ENCODE measurements at places on chromosomes 16 and 17. TPM values are rescaled to one million over a fixed set of nuclear protein-coding genes. Genes with fewer than 3 reads are reported as not detected.

DNA sequence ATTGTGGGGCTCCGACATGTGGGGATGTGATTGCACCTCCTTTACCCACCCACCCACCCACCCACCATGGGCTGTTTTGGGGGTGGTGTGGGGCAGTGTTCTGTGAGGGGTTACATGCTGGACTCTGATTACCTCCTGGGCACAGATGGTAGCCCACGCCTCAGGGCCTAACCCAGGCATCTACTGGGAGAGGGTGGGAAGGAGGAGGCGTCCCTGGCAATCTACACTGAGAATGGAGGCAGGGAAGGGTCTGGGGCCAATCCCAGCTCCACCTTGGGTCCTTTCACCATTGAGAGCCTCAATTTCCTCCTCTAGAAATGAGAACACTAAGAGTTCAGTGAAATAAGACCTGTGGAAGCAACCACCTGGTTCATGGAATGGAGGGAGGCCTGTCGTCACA is 11.7 kb upstream of the DOK4 start:
- DNase-seq: no peak

- no peak for DNase-seq
These were observed 11.0 kb upstream of the ZNHIT3 start for GRCh38 chr17:36475346-36475970.

GRCh38 chr17:18042983-18043382 is 3.8 kb downstream of the GID4 start:
- no peak for DNase-seq

- DNase-seq: no peak
These were observed 34.5 kb downstream of the USP7 start for GRCh38 chr16:8929086-8929748.

GRCh38 chr17:36511216-36511615 is 23.5 kb downstream of the MYO19 start:
- DNase-seq: no peak

DNA sequence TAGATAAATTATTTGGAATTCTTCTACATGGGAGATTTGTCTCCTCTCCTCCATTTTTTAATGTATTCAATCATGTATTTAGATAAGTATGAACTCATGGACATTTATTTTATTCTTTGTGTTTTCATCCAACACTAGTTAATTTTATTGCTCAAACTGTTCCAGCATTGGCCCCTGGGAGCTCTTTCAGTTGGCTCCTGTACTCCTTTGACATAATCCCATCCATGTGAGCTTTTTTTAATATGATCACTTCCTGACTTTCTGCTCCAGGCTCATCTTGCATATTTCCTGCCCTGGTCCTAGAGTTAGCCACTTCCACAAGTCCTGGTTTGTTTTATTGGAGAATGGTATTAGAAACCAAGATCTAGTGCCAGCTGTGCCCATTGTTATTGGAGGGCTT is 419.0 kb upstream of the CDH11 start:
- peak; percentile 42 for DNase-seq

DNA sequence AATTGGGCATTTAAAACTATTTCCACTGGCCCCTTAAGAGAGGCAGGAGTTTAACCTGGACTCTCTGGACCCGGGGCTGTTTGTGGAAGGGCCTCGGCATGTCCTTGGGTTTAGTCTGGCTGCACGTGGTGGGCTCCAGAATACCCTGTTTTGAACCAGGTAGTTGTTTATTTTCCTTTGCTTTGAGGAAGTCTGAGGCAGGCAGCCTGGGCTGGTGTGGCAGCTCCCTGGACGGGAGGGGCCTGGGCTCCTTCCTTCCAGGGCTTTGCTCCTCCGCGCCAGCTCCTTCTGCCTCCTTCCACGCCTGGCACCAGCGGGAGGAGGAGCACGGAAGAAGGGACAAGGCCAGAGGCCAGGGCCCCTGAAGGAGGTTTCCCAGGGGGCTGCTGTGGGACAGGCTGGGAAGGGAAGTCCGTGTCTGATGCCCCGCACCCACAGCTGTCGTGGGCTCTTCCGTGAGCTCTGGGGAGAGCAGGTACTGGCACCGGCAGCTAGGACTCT is 15.5 kb downstream of the BANP start:
- DNase-seq: no peak

DNA sequence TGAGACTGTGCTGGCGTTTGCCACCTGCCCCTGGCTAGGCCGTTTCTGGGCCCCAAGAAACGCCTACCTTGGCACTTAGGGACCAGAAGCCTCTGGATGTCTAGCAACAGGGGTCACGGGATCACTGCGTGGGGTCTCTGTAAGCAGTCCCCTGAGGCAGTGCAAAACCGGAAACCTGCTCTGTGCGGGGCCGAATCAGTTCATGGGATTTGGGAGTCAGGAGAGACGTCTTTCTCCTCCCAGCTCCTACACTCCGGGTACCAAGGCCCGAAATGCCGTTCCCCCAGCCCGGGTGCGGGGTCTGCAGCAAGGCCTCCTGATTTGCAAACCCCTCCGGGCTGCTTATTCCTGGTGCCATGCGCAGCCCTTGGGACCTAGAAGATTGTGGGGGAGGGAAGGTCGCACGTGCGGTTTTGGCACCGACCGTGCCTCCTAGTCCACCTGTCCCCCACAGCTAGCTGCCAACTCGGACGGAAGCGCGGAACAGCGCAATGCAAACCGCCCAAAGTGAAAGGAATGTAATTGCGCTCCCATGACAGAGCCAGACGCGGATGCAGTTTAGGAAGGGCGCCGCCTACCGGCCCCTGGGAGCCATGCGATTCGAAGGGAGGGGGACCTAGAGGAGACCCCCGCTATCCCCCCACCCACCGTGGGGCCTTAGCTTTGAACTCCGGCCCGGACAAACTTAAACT is 6.5 kb downstream of the IRX5 start:
- no peak for DNase-seq

DNA sequence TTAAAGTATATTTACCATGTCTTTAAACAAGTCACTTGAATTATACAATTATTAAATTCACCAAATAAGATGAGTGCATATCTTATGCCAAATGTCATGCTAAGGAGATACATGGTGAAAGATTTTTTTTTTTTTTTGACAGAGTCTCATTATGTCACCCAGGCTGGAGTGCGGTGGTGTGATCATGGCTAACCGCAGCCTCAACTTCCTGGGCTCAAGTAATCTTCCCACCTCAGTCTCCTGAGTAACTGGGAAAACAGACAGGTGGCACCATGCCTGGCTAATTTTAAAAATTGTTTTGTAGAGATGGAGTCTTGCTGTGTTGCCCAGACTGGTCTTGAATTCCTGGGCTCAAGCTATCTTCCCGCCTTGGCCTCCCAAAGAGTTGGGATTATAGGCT is 149.0 kb upstream of the GOT2 start:
- no peak for DNase-seq

GRCh38 chr16:51640196-51640595 is 489.1 kb upstream of the SALL1 start:
- DNase-seq: no peak

- DNase-seq: no peak
These were observed 75.8 kb upstream of the ZNF469 start for GRCh38 chr16:88306860-88307545.

- DNase-seq: no peak
These were observed 36.7 kb downstream of the NOG start for GRCh38 chr17:56630202-56630601.

GRCh38 chr16:52872731-52873130 is 180.0 kb downstream of the CHD9NB start:
- no peak for DNase-seq

DNA sequence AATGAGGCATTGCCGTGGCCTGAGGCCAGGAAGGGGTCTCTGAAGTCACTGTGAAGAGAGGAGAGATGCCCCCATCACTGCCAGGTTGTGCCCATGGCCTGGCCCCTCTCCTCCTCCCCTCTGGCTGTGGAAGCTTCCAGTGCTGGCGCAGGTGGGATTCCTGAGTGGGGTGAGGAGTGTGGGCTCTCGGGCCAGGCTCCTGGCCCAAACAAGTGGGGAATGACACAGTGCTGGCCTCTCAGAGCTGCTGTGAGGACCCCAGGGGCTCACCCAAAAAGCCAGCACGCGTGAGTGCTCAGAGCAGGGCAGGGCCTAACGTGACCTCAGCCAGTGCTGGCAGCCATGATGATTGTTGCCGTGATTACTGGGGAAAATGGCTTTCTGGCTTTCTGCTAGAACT is 53.5 kb upstream of the MTSS2 start:
- no peak for DNase-seq

DNA sequence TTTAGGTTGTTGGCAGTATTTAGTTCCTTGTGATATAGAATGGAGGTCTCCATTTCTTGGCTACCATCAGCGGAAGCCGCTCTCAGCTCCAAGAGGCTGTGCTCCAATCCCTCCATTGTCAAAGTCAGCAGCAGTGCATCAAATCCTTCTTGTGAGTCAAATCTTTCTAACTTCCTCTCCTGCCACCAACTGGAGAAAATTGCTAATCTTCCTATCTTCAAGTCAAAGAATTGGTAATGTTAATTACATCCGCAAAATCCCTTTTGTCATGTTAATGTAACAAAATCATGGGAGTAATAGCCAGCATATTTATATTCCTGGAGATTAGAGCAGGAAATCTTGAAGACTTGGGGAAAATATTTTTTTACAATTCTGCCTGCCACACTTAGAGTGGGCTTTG is 436.4 kb upstream of the DYNLRB2 start:
- DNase-seq: no peak

GRCh38 chr17:20008242-20009051 is 712 bp upstream of the SPECC1 start:
- DNase-seq: no peak

DNA sequence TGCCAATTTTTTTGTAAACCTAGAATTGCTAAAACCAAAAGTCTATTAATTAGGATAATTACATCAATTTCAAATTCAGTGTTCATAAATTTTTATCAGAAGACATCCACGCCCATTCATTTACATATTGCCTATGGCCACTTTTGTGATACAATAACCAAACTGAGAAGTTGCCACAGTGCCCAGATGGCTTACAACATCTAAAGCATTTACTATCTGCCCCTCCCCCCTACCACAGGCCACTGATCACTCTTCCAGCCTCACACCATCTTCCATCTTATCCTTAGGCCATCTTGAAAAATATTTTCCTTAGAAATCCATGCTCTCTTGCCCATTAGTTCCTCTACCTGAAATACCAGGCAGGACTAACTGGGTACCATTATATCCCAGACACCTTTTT is 6.3 kb upstream of the PRKAR1A start:
- no peak for DNase-seq

GRCh38 chr16:85258629-85259028 is 146.4 kb upstream of the CIBAR2 start:
- no peak for DNase-seq

DNA sequence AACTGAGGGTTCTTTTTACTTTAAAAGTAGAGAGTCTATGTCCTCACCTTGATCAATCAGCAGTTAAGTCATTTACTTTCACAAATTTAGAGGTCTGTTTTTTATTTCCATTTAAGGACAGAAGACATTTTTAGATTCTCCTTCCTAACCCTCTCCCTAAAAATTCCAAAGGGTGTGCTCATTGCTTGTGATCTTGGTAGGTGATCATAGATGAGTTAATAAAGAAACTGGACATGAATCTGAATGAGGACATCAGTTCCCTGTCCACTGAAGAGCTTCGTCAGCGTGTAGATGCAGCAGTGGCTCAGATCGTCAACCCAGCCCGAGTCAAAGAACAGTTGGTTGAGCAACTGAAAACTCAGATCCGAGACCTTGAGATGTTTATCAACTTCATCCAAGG is 8.8 kb downstream of the RUNDC1 start:
- no peak for DNase-seq

GRCh38 chr17:19343671-19344151 is 18.8 kb downstream of the B9D1 start:
- no peak for DNase-seq

DNA sequence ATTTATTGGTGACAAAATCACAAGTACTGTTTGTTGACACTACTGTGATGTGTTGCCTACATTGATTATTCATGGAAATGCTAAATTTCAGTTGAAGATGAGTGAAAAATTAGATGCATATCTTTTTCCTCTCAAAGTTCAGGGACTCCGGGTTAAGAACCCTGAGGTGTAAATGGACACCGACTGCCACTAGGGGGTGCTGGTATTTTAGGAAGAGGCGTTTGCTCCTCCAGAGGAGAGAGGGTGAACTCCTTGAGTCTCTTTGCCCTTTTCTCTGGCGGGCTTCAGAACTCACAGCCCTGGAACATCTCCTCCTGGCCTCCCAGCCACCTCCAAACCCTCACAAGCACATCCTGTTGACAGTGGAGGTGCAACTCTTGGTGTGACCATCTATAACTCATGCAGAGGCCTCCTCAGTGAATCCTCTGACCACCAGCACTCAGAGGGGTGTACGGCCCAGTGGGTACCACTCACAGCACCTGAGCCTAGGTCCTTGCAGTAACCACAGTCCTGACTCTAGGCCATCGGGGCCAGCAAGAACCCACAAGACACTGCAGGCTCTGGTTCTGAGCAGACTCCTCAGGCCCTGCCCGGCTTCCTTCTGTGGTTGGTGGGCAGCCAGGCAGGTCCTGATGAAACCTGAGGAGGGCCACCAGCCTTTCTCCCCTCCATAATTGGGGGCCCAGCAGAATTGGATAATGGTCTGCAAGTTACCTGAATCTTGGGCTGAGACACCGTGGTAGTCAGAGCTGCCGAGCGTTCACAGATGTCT is 26.2 kb upstream of the PIK3R5 start:
- peak; percentile 53 for DNase-seq

- no peak for DNase-seq
These were observed 680.3 kb upstream of the SOX9 start for GRCh38 chr17:71440513-71440912.

GRCh38 chr17:78379131-78379491 is 662 bp downstream of the PGS1 start:
- DNase-seq: no peak

DNA sequence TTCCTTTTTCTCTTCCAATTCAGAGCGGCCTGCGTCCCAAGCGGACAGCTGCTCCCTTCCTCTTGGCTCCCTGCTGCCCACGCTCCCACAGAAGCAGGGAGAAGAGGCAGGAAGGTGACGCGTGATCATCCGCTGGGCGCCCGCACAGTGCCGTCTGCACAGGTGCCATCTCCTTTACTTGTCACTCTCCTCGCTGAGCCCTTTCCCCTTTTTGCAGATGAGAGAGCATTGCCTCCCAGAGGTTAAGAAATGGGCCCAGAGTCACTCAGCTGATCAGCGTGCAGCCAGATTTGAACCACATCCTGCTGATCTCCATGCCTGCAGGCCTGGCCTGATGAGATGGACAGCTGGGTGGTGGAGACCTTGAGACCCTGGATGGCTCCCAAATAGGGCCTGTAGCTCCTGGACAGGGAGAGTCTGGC is 299.8 kb downstream of the SEC14L1 start:
- DNase-seq: no peak

- no peak for DNase-seq
These were observed 63.3 kb upstream of the HSBP1 start for GRCh38 chr16:83744441-83744981.

HSD11B2 gene
- 12.5 TPM for polyA plus RNA-seq

SIAH1 gene
- polyA plus RNA-seq: 28.2 TPM

TPSD1 gene
- not detected for polyA plus RNA-seq

KRT24 gene
- polyA plus RNA-seq: not detected

KRTAP4-1 gene
- not detected for polyA plus RNA-seq

PRSS36 gene
- 2.0 TPM for polyA plus RNA-seq

MBTPS1 gene
- 66.1 TPM for polyA plus RNA-seq

KRTAP4-11 gene
- polyA plus RNA-seq: not detected

PITPNM3 gene
- polyA plus RNA-seq: 5.9 TPM

C16orf96 gene
- 1.1 TPM for polyA plus RNA-seq

CLEC19A gene
- polyA plus RNA-seq: 0.17 TPM

Data from hindlimb muscle (tissue), 1 donor.